GM03348 (cell line): ENCODE measurements at places on chromosomes 12 and 14.

- no peak for DNase-seq
Observed at GRCh38 chr14:22190411-22191191, 398.4 kb downstream of the DAD1 start.

- no peak for DNase-seq
Observed at GRCh38 chr12:62873116-62873825, 61.7 kb downstream of the PPM1H start.

GRCh38 chr14:81400852-81401251, 728 bp upstream of the STON2 start:
- DNase-seq, result peak; percentile 73

GRCh38 chr12:55670276-55670675, 33.6 kb downstream of the OR10P1 start:
- DNase-seq, result no peak

DNA sequence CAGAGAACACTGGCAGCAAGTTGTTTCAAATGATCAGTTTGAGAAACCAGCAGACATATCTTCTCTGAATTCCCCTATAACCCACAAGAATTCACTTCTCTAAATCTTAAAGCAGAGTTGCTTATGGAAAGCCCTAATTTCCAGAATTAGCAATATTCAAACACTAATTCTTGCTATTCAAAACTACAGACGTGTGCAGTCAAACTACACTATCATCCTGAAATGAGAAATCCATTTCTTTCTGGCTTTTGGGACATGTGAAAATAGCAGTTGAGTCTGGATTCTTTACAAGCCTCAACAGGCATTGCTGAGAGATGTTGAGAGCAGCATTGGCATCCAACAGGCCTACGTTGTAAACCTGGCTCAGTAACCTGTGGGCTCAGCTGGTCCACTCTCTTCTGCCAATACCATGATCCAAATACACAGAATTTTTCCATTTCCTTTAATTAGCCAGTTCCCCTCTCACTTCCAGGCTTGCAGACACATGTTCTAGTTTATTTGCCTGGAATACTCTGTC, 74.6 kb upstream of the TMTC1 start:
- no peak for DNase-seq

DNA sequence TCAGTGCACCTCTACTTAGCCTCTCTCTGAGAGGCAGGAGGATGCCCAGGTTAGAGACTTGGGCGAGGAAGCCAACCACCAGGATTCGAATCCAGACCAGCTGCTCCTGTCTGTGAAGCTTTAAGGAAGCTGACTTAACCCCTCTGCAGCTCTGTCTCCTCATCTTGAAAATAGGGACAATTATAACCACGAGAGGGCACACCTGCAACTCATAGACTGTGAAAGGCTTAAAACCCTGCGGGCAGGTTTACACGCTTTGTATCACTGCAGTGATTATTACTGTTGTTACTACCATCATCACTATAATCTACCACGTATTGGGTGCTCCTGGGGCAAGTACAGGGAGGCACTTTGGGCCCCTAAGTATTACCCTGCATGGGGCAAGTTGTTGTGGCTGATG, 379.8 kb downstream of the VRK1 start:
- no peak for DNase-seq

GRCh38 chr12:22357531-22357930, 23.0 kb upstream of the ST8SIA1 start:
- DNase-seq, result no peak

GRCh38 chr12:1779783-1780182, 40.6 kb upstream of the LRTM2 start:
- peak; percentile 29 for DNase-seq

GRCh38 chr14:85438481-85438942, 91.4 kb upstream of the FLRT2 start:
- DNase-seq, result no peak

DNA sequence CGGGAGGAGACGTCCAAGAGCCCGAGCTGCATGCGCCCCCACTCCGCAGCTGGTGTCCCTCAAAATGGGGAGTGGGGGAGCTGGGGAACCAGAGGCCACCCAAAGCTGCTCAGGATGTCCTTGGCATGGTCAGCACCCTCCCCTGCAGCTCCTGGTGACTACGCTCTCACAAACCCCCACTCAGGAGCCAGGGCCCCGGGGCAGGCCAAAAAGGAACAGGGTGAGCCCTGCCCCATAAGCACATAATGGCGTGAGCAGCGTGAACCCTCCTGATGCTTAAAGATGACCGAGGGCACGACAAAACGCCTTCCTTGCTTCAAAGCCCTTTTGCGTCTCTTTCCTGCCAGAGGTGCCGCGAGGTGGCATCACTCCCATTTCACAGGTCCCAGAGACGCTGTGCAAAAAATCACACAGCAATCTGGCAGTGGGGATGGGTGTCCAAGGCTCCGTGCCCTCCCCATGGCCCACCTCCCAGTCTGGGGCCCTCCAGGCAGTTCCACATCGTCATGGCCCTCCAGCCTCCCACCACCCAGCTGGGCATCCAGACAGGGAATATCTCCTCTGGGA, 13.5 kb downstream of the NCOR2 start:
- DNase-seq, result no peak

DNA sequence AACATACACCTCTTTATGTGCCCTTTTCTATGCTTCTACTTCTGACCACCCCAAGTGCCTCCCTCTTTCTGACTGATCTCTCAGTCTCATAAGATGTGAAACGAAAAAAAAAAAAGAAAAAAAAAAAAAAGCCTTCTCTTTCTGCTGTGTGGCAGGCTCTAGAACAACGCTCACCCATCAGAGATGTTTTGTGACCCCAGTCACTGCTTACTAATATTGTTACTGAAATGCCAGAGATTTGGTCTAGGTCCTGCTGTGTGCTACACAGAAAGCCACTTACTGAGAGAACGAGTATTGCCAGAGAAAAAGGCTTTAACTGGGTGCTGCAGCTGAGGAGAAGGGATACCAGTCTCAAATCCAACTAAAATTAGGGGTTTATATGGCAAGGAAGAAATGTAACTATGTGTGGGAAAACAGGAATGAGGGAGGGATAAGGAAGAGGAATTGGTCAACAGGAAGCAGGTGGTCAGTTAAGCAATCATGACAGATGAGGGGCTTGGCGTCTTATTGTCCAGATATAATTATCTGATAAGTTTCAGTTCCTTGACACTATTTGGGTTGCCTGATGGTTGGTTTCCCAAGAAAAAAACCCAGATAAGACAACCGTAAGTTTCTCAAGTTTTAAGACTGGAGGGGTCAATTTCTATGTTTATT, 149.0 kb downstream of the NAV3 start:
- no peak for DNase-seq
